ENCODE measurements at places on chromosomes 7 and 10.
A peak's percentile ranks its signal among the peaks of the same experiment; 100 is the strongest.

GRCh38 chr7:33354201-33354600 lies 224.8 kb downstream of the BBS9 start:
- no peak for DNase-seq

GRCh38 chr7:103119791-103120291 lies 29.1 kb downstream of the NAPEPLD start:
- DNase-seq, result no peak

- DNase-seq, result no peak
These were observed 180.2 kb downstream of the PTPN20 start for GRCh38 chr10:47091421-47091820.

DNA sequence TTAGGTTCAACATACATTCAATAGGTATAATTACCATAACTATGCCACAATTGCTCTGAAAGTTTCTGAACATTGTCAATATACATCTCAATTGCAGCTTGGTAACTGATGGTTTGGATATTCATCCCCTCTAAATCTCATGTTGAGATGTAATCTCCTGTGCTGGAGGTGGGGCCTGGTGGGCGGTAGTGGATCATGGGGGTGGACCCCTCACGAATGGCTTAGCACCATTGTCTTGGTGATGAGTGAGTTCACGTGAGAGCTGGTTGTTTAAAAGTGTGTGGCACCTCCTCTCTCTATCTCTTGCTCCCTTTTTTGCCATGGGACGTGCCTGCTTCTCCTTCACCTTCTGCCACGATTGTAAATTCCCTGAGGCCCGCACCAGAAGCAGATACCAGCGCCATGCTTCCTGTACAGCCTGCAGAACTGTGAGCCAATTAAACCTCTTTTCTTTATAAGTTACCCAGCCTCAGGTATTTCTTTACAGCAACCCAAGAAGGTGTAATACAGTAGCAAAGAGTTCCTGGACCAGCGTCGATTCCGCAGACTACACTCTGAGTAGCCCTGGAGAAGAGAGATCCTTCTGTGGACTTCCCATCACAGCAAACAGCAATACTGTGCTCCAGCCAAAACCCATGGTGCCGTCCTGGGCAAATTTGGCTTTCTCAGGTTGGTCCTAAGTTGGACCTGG lies 83.8 kb upstream of the GRB10 start:
- DNase-seq, result no peak

DNA sequence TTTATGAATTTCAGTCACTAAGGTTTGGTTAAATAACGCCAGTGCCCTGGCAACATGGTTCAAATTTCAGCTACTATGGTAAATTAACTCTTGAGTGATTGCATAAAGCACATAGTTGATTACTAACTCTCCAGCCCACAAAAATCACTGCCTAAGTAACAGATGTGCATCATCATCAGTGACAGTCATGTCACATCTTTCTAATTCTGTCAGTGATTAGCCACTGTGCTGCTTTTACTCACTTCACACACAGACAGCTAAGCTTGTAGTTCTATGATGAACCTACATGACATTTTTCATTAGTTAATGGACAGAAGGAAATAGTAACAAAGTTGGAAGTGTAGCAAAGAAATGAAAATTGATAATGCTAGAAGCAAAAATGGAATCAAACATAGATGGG lies 108.9 kb downstream of the DNAH11 start:
- no peak for DNase-seq

DNA sequence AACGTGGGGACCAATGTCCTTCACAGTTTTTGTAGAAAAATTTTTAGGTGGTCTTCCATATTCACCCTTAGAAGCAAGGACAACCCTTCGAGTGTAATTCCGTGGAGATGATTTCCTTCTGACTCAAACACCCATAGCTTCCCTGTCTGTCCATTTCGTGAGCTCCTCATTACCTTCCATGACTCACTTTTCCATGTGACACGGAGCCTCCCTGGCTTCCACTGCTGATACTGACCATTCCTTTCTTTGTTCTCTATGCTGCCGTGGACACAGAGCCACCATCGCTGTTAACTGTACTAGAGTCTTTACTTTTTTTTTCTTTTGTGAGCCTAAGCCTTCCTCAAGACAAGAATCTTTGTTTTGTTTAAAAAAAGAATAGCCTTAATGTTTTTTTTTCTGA lies 12.5 kb upstream of the ARMS2 start:
- DNase-seq, result no peak

DNA sequence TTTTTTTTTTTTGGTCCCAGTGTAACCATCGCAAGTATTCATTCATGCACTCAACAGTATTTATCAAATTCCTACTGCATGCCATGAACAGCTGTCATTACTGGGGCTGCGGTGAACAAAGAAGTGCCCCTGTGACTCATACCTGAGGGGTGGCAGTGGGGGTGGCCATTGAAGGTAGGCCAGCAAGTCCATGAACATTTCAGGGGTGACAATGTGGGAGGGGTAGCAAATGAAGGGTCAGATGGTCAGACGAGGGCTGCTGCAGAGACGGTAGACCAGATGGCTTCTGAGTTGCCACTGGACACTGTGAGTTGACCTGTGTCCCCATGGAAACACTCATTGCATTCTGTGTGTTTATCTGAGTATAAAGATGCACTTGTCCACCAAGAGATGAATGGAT lies 92.5 kb upstream of the PITRM1 start:
- DNase-seq, result no peak

- DNase-seq, result no peak
These were observed 259.4 kb upstream of the SORCS1 start for GRCh38 chr10:107423903-107424302.

GRCh38 chr10:90751107-90751997 lies 106.5 kb downstream of the HTR7 start:
- DNase-seq, result peak; percentile 19

GRCh38 chr7:101828301-101829020 lies 11.0 kb downstream of the CUX1 start:
- no peak for DNase-seq

GRCh38 chr7:132179080-132179430 lies 397.2 kb downstream of the PLXNA4 start:
- no peak for DNase-seq

- DNase-seq, result no peak
These were observed 369.5 kb downstream of the IPMK start for GRCh38 chr10:57898231-57898630.

GRCh38 chr10:75773231-75773780 lies 341.9 kb downstream of the LRMDA start:
- DNase-seq, result no peak

DNA sequence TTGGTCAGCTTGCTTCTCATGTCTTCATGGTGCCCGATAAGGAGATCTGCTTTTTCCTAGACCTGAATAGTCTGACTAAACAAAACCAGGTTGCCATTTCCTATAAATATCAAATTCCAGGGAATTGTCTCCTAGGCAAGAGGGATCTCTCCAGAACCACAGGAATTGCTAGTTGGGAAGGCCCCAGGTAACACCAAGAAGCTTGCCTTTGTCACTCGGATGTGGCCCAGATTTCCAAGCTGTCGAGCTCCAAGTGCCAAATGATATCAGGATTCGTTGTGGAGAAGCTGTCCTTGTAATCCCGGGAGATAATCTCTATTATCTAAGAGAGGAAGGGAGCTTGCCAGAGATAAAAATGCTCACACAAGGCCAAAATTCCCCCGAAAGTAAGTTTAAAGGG lies 1288.5 kb upstream of the AUTS2 start:
- no peak for DNase-seq

DNA sequence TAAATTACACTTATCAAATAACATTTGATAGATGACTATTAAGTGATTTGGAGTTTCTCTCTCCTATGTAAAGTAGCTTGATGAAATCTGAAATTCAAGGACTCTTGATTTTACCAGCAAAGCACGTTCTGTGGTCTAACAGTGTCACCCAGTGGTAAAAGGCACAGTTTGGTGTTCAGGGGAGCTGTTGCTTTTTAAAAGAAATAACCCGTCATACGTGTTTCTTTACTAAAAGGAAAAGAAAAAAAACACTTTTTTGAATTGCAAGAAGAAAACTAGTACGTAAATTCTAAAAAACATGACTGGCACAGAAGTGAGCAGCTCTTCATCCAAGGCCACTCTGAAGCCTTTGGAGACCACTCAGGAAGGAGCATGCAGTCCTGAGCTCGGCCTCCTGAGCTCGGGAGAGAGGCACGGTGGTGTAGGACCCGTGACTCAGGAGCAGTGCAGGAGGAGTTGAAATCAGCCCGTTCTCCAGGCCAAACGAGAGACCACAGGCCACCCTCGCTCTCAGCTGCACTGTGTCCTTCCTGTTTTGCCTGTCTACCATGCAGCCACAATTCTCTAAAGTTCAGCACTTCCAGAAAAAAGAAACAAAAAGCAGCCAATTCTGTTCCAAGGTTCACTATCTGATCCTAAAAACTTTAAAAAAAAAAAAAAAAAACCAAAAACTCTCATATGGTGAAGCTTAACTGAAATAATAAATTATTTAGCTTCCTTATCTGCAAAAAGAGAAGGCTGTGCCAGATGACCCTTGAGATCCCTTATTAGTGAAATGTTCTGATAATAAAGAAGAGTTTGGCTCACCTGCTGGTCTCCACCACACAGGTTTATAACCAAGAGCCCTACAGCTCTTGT lies 212.6 kb upstream of the FRMD4A start:
- DNase-seq, result no peak

DNA sequence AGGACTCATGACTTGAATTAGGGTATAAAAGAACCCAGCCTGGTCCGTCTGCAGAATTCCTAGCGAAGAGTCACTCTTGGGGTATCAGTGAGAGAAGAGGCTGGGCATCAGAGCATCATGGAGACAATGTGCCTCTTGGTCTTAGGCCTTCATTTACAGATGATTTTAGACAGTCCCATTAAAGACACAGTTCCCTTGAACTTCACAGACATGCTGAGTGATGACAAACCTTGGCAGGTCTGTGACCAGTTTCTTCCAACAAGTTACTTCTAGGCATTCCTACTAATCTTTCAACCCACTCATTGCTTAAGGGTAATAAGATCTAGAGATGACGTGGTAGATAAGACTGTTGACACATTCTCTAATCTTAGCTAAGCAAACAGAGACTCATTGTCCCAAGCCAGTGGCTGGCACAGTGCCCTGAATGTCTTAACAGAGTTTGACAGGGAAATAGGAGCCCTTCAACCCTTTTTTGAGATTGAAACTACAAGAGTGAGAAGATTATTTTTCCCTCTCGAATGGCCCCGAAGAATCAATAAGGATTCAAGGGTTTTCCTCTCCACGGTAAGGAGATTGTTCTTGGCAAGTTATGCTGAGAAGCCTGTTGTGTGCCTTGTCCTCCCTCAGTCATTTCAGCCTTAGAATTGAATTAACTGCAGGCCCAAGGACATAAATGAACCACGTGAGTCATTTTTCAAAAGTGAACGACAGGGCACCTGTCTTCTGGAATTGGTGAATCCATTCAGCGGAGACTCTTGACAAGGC lies 281.1 kb downstream of the CCDC3 start:
- peak; percentile 95 for DNase-seq

- DNase-seq, result no peak
These were observed 33.1 kb upstream of the TMEM26 start for GRCh38 chr10:61486251-61486650.

GRCh38 chr7:131110297-131111080 lies 217.2 kb upstream of the MKLN1 start:
- no peak for DNase-seq

- DNase-seq, result no peak
These were observed 671.6 kb downstream of the PARD3 start for GRCh38 chr10:34143466-34143865.

Data from keratinocyte (primary cell).